Heart right ventricle (tissue), 16 donors: ENCODE measurements at places on chromosomes 1 and 21. TPM values are rescaled to one million over a fixed set of nuclear protein-coding genes. Genes with fewer than 3 reads are reported as not detected.

Gene AADACL4
- total RNA-seq, result not detected

DNA sequence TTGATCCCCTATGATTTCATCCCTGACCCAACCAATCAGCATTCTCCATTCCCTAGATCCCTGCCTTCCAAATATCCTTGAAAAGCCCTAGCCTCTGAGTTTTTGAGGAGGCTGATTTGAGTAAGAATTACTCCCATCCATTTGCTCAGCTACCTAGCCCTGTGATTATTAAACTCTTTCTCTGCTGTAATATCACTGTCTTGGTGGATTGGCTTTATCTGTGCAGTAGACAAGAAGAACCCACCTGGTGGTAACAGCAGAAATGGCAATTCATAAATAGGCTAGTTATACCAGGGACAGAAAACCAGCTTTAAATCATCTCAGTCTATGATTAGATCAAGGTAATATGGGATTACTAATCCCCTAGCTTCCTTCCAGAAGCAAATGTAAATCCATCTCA lies 13.0 kb downstream of the IL20 start:
- no peaks in the 10 kb centered on the region for H3K36me3 ChIP-seq
- H3K4me3 ChIP-seq, result no peak overlapping the region
- H3K27ac ChIP-seq, result no peak overlapping the region
- no peaks in the 10 kb centered on the region for H3K4me1 ChIP-seq
- DNase-seq, result no peak
- H3K27me3 ChIP-seq, result no peaks in the 10 kb centered on the region

Gene CRNN
- not detected for total RNA-seq

DNA sequence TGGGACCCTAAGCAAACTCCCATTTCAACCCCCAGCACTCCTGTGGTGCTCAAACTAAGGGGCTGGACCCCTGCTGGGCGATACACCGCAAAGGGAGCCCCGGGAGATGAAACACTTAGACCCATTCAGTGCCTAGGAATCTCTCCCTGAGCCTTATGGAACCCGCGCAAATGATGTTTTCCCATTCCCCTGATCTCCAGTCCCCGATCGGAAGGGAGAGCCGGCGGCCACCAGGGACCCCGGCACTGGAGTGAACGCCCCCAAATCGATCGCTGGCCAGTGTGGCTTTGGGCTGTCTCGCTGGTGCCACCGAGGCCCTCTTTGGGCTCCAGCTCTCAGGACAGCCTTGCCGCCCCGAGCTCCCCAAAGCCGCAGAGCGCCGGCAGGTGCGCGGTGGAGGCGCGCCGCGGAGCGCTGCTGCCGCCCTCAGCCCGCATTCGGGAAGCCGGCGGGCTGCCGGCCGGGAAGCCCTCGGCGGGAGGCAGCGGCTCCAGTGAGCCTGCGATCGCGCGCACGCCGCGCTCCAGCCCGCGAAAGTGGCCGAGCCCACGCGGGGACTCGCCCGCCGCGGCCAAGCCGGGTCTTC lies 1.1 kb downstream of the PLXNA2 start:
- no peaks in the 10 kb centered on the region for H3K27me3 ChIP-seq
- DNase-seq, result peak; percentile 47
- H3K4me3 ChIP-seq, result peak overlapping the region; percentile 96
- peaks cover 7% of the 10 kb centered on the region for H3K4me1 ChIP-seq
- no peaks in the 10 kb centered on the region for H3K36me3 ChIP-seq

Gene CLEC20A
- total RNA-seq, result not detected

GRCh38 chr21:37483776-37484175 lies 117.2 kb downstream of the DYRK1A start:
- DNase-seq, result no peak
- H3K4me1 ChIP-seq, result peaks cover 12% of the 10 kb centered on the region
- H3K27ac ChIP-seq, result no peak overlapping the region
- H3K4me3 ChIP-seq, result no peak overlapping the region
- no peaks in the 10 kb centered on the region for H3K27me3 ChIP-seq

DNA sequence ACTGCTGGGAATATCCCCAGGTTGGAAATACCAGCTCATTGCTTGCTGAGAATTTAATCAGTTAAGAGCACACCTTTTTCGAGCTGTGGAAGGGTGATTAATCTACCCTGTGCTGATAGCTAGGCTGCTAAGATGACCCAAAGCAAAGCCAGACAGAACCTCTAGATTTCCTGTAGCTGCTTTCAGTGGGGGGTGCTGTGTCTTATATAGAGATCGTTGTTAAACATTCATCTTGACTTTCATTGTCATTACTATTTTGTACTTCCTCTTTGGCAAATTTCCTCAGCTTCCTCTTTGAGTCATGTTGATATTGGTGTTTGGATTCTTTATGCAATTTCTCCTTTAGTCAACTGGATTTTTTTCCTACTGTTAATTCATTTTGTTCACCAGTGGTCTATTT lies 155.3 kb downstream of the DISC1 start:
- H3K27me3 ChIP-seq, result no peaks in the 10 kb centered on the region
- no peak for DNase-seq
- peaks cover 7% of the 10 kb centered on the region for H3K4me1 ChIP-seq
- H3K36me3 ChIP-seq, result no peaks in the 10 kb centered on the region

Gene KCNT2
- total RNA-seq, result 0.51 TPM

GRCh38 chr1:175884369-175884768 lies 141.0 kb upstream of the TNR start:
- H3K4me1 ChIP-seq, result no peaks in the 10 kb centered on the region
- H3K27me3 ChIP-seq, result no peaks in the 10 kb centered on the region
- DNase-seq, result no peak
- H3K4me3 ChIP-seq, result no peak overlapping the region
- no peak overlapping the region for H3K27ac ChIP-seq
- H3K36me3 ChIP-seq, result no peaks in the 10 kb centered on the region

DNA sequence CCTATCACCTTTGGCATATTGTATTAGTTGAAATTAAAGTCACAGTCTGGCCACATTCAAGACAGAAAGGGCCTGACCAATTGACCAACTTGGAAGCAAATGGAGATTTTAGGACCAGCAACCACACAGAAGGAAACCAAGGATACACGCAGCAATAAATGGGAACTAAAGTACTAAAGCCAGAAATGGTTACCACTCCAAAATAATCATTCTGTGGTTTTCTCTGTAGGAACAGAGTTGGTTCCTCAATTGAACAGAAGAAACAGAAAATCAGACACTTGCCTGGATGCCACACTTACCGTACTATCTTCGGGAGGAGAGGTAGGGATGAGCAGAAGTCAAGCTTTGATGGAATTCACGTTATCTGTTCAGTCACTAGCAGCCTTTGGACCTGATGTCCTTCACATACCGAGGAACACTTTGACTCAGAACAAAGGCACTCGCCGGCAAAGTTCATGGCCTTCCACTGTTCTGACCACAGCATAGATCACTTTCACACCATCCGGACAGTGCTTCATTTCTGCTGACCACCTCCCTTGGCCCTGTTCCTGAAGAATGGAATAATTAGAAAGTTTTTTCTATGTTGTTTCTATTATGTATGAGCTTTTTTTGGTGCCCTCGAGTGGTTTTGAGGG lies 96.9 kb downstream of the LPAR3 start:
- no peaks in the 10 kb centered on the region for H3K36me3 ChIP-seq
- no peak overlapping the region for H3K27ac ChIP-seq
- no peak overlapping the region for H3K4me3 ChIP-seq
- no peak for DNase-seq

GRCh38 chr1:39270368-39270767 lies 65.9 kb downstream of the MACF1 start:
- no peaks in the 10 kb centered on the region for H3K27me3 ChIP-seq
- no peaks in the 10 kb centered on the region for H3K36me3 ChIP-seq
- no peak for DNase-seq
- peaks cover 84% of the 10 kb centered on the region for H3K4me1 ChIP-seq
- H3K27ac ChIP-seq, result peak overlapping the region; percentile 71

GRCh38 chr1:192476802-192477298 lies 98.7 kb upstream of the RGS1 start:
- peak overlapping the region; percentile 36 for H3K27ac ChIP-seq
- peaks cover 12% of the 10 kb centered on the region for H3K27me3 ChIP-seq
- no peaks in the 10 kb centered on the region for H3K36me3 ChIP-seq

- no peak overlapping the region for H3K4me3 ChIP-seq
- H3K27me3 ChIP-seq, result no peaks in the 10 kb centered on the region
- no peak for DNase-seq
Observed at GRCh38 chr1:211833174-211833820, 2.7 kb upstream of the LPGAT1 start.

DNA sequence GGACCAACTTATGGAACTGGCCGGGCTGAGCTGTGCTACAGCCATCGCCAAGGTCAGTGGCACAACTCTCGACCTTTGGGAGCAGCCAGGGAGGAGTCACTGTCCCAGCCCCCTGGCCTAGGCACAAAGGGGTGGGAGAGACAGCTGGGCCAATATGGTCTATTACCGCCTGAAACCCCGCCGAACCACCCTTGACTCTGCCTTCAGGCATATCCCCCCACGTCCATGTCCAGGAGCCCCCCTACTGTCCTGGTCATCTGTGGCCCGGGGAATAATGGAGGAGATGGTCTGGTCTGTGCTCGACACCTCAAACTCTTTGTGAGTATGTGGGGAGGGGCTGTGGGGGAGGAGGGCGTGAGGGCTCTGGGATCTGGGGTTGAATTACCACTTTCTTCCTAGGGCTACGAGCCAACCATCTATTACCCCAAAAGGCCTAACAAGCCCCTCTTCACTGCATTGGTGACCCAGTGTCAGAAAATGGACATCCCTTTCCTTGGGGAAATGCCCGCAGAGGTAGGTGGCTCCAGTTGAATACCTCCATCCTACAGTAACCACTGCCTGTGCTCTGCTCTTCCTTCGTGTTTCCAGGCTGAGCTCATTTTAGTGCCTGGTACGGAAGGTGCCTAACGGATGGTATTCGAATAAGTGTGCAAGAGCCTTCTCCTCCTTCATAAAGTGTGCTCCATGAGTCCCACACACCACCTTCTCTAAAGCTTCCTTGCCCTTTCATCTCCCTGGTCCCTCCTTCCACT lies 758 bp downstream of the NAXE start:
- no peaks in the 10 kb centered on the region for H3K27me3 ChIP-seq
- H3K27ac ChIP-seq, result peak overlapping the region; percentile 85
- H3K4me3 ChIP-seq, result peak overlapping the region; percentile 97
- no peaks in the 10 kb centered on the region for H3K36me3 ChIP-seq

GRCh38 chr1:242428399-242429190 lies 95.9 kb downstream of the PLD5 start:
- H3K4me3 ChIP-seq, result no peak overlapping the region
- no peaks in the 10 kb centered on the region for H3K4me1 ChIP-seq
- no peak overlapping the region for H3K27ac ChIP-seq
- no peaks in the 10 kb centered on the region for H3K27me3 ChIP-seq

GRCh38 chr1:20640183-20640597 lies 6.9 kb downstream of the PINK1 start:
- no peaks in the 10 kb centered on the region for H3K27me3 ChIP-seq
- H3K4me3 ChIP-seq, result no peak overlapping the region
- peaks cover 21% of the 10 kb centered on the region for H3K36me3 ChIP-seq
- H3K27ac ChIP-seq, result no peak overlapping the region
- DNase-seq, result peak; percentile 37

DNA sequence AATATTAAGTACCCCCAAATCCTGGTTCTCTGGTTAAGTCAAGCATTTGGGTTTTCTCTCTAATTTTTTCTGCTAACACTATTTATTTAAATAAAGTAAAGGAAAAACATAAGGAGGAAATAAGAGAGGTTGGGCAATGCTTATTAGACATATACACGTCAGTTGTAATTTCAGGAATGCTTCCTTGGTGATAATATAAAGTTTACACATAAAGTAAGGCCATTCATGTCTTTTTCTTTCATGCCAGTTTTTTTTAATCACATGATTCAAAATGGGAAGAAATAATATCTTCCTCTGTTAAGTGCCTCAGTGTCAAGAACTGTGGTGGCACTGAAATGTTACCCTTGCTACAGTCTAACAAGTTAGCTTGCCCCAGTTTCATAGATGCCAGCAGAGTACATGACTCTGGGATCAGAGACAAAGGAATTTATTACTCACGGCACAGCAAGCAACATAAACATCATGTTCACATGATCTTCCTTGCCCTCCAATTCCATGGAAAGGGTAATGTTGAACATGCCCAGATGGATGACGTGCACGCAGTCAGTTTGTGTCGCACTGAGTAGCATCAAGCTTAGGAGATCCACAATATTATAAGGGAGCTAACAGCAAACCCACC lies 184.9 kb downstream of the PLA2G4A start:
- H3K27ac ChIP-seq, result no peak overlapping the region
- H3K4me3 ChIP-seq, result no peak overlapping the region
- DNase-seq, result no peak
- no peaks in the 10 kb centered on the region for H3K36me3 ChIP-seq

GRCh38 chr1:96487971-96488370 lies 233.6 kb upstream of the PTBP2 start:
- no peaks in the 10 kb centered on the region for H3K36me3 ChIP-seq
- no peak for DNase-seq
- no peaks in the 10 kb centered on the region for H3K4me1 ChIP-seq

Gene GJA5
- 20.0 TPM for total RNA-seq

Gene GPA33
- 3.5 TPM for total RNA-seq

Gene COL8A2
- total RNA-seq, result 0.62 TPM

Gene BCAR3
- total RNA-seq, result 13.2 TPM
